A172 (cell line): ENCODE measurements at places on chromosomes 5 and 9. TPM values are rescaled to one million over a fixed set of nuclear protein-coding genes. Genes with fewer than 3 reads are reported as not detected.

The MELK gene
- 83.1 and 91.5 TPM in 2 replicates for total RNA-seq

The BARHL1 gene
- not detected in 2 replicates for total RNA-seq

The LCNL1 gene
- total RNA-seq: 0.26 TPM in 1 of 2 replicates, not detected in the other

The F2RL1 gene
- total RNA-seq: 1.7 and 2.3 TPM in 2 replicates

The GDNF gene
- total RNA-seq: 0.31 TPM in 1 of 2 replicates, not detected in the other

The TEX48 gene
- total RNA-seq: not detected in 2 replicates

The OR13C9 gene
- total RNA-seq: not detected in 2 replicates

The PCDHA2 gene
- total RNA-seq: 0.03 and 0.81 TPM in 2 replicates

The CATSPER3 gene
- total RNA-seq: not detected in 2 replicates

The SMIM3 gene
- 11.4 and 26.2 TPM in 2 replicates for total RNA-seq

DNA sequence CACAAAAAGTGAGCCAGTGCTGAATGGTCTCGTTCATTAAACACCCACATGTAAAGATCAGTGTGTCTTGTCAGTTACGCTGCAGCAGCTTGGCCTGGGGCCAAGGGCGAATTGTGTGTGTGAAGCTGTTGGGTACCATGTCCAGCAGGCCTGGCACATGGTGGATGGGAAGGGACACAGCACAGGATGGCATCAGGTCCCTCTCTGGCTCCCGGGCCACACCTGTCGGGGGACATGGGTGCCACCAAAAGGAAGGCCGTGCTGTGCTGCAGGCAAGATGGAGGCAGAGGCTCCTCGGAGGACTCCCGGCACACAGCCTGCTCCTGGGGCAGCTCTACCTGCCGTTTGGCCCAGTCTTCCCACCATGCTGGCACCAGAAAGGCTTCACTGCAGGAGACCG, 32.0 kb downstream of the NKD2 start:
- DNase-seq: no peak

DNA sequence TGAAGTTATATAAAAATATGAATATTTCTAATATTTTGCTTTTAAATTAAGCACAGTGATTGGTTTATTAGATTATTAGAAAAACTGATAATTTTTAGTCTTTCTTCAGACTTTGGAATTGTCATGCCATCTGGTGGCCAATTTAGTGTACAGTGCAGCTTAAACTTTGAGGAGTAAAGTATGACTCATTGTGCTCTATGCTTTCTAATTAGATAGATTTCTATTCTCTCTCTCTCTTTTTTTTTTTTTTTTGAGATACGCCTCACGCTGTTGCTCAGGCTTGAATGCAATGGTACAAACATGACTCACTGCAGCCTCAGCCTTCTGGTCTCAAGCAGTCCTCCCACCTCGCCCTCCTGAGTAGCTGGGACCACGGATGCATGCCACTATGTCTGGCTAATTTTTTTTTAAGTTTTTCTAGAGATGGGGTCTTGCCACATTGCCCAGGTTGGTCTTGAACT, 42.1 kb upstream of the GPR21 start:
- peak; percentile 92 for DNase-seq

DNA sequence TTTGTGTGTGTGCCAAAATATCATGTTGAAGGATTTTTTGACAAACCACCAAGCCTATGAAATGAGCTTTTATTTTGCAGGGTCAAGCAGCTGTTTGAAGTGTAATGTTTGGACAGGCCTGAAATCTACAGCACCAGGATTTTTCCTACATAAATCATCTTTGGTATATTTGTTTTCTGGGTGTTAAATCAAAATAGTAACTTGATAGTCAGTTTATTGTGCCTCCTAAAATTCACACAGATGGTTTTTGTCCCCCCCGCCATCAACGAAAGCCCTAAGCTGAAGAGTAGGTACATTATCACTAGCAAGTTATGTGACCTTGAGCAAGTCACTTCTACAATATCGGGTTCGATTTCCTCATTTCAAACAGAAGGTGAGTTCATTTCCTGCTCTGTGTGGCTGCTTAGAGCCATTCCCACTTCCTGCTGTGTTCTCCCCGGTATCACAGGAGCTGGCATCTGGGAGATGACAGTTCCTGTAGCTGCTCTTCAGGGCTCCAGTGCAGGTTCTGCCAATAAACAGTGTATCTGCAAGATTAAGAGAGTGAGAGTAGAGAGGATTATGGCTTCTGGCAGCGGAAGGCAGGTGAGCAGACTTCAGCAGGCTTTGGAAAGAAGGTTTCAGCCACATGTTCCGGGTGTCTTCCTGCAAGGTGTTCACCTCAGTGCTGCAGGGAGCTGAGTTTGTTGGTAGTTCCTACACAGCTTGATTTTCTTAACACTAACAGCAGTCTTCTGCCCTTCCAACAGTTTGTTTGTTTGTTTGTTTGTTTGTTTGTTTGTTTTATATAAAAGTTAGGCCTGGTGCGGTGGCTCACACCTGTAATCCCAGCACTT, 48.4 kb upstream of the GNE start:
- peak; percentile 54 for DNase-seq

DNA sequence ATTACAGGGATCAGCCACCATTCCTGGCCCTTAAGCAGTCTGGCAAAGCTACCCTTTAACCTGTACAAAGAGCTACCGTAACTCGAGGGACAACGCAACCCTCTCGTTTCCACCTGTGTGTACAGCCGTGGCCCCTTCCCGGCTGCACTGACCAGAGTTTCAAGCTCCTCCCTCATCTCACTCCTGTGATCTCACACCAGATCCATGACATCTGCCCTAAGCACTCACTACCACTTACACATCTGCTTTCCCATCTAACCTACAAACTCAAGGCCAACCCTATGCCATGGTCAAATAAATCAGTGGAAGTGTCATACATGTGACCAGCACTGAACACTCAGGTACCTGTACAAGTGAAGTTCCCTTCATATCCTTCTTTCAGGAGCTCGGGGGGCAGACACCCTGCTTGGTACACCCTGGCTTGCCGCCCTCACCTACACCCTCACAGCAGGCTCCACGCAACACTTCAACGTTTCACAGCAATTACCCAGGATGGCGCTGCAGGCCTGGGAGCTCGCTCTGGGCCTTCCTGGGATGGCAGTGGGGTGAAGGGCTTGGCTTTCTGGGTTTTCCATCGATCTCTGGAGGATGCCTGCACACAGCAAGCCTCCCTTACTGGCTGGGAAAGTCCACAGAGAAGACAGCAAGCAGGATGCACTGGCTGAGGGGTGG, 61.7 kb downstream of the PRRT1B start:
- no peak for DNase-seq

GRCh38 chr5:112551419-112552032, 132.4 kb upstream of the EPB41L4A start:
- peak; percentile 45 for DNase-seq

DNA sequence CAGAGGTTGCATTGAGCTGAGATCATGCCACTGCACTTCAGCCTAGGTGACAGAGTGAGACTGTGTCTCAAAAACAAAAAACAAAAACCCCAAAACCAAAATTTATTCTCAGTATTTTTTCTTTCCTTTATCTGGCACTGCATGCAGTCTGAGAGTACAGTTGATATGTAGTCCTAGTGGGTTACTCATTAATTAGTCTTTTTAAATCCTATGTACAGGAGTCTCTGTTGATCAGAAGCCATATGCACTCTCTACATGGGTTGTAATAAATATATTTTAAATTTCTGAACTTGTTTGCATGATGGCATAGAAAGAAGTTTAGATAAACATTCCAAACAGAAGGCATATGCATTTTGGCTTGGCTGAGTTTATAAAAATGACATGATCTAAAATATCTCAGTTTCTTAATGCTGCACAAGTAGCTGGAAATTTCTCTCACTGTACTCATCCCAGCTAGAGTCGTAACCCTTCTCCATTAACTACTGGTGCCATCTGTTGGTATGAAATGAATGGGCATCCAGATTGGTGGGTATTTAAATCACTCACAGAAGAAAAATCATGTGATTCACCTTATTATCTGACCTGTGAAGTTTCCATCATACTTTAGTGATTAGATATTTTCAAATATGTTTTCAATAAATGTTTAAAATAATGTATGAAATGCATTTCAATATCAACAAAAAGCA, 284.8 kb downstream of the CTNND2 start:
- peak; percentile 36 for DNase-seq

- DNase-seq: no peak
Measured at GRCh38 chr5:5079876-5080275, 60.3 kb upstream of the ADAMTS16 start.

DNA sequence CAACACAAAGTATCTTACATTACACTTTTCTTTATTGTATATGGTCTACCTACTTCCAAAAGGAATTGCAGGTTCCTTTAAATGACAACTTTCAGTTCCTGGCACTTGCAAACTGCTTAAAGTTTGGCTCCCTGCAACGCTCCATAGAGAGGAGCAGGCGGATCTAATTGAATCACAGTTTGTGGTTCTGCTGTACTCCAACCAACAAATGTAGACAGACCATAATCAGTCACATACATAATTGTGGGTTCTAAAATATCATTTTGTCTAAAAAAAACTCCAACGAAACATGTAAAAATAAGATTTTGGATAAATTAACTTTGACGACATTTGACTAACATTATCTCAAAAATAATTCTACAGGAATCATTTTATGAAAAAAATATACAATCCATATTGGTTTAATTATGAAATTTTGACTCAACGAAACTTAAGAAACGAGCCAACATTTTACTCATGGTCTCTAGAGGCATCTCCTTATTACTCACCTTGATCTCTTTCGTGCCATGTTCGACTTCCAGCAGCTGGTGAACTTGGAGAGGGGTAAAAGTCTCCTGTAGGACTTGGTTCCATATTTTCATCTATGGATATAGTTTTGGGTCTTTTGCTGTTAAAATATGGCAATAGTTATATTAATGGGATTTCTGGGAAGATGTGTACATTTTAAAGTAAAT, 167.6 kb downstream of the NFIB start:
- no peak for DNase-seq

DNA sequence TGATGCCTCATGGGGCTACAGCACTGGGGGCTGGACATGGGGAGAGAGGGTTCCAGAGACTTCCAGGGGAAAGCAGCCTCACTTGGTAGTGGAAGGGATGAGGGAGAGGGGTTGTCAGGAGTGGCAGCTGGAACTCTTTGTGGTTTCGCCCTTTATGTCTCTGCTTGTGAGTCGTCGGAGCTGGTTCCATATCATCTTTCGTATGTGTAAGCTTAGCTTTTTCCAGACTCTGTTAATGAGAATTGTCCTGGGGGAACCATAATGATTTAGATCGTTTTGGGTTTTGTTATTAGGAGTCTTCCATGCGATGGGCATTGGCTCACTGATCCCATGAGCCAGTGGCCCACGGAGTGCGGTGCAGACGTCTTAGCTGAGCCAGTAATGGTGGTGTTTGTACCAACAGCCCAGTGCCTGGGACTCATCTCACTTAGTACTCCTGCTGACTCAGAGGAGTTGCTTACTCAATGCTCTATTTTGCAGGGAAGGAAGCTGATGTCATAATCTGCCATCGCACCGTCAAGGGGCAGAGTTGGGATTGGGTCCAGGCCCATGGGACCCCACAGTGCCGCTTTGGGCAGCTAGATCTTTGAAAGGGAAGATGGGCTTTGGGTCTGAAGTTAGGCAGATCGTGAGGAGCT, 48.5 kb downstream of the NEK6 start:
- peak; percentile 89 for DNase-seq

- DNase-seq: no peak
Measured at GRCh38 chr5:37391591-37391990, 12.5 kb downstream of the WDR70 start.
